Pericardium fibroblast (primary cell): ENCODE measurements at places on chromosomes 5 and 9. TPM values are rescaled to one million over a fixed set of nuclear protein-coding genes. Genes with fewer than 3 reads are reported as not detected.

SLC45A2 gene
- not detected in 2 replicates for total RNA-seq

SLC9A3 gene
- 2.2 and 3.2 TPM in 2 replicates for total RNA-seq

TEX48 gene
- not detected in 2 replicates for total RNA-seq

MVB12B gene
- 2.8 TPM in 2 replicates for total RNA-seq

GABBR2 gene
- total RNA-seq = 0.68 TPM in 1 of 2 replicates, not detected in the other

FBXL7 gene
- total RNA-seq = 17.2 and 21.1 TPM in 2 replicates

RASGRF2 gene
- 0.09 and 0.12 TPM in 2 replicates for total RNA-seq

SLC6A18 gene
- total RNA-seq = not detected in 2 replicates

NTNG2 gene
- total RNA-seq = 0.58 and 1.3 TPM in 2 replicates

CDKN2B-AS1 gene
- 0.26 TPM in 1 of 2 replicates, not detected in the other for total RNA-seq

EQTN gene
- total RNA-seq = not detected in 2 replicates

AIF1L gene
- 1.2 and 2.5 TPM in 2 replicates for total RNA-seq
